ENCODE measurements at places on chromosomes 7 and 10.

DNA sequence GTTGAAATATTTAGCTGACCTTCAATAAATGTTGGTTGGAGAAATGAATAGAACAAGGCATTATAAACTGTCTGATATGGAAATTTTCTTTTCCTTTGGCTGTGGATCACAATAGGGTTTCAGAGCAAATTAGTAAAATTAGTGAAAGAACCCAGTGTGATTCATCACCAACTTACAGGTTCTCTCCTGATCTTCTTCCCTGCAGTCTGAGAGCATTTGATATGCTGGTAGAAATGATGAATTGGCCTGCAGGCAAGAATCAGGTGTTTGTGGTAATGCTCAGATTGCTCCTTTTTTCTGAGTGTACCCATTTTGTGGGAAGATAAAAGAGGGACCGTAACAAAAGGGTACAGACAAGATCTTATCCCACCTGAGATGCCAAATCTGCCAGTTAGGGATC lies 51.9 kb downstream of the BTAF1 start:
- DNase-seq = no peak

DNA sequence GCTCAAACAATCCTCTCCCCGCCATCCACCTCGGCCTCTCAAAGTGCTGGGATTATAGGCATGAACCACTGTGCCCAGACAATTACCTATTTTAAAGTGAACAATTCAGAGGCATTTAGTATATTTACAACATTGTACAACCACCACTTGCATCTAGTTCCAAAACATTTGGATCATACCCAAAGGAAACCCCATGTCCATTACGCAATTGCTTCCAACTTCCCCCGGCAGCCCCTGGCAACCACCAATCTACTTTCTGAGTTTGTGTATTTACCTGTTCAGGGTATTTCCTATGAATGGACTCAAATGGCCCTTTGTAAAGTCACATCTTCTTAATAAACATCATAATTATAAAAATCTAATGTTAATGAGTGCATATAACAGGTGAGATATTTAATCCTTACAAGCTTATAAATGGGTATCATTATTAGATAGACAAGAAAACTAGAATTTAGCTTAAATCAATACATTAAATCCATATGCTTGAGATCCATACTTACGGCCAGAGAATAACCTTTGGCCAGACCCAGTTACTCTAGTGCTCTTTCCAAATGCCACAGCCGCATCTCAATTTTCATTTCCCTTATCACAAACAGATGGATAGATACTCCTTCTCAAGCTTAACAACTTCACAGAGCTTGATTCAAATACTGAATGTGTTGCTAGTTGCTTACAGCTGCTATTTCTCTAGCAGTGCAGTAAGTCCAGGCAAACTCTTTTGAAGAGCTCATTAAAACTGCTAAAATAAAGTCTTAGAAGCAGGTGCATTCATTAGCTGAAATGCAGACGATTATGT lies 133.4 kb upstream of the MKLN1 start:
- no peak for DNase-seq

GRCh38 chr10:132542086-132542775 lies 4.6 kb downstream of the INPP5A start:
- no peak for DNase-seq

GRCh38 chr7:99433158-99433557 lies 5.4 kb downstream of the PTCD1 start:
- no peak for DNase-seq

DNA sequence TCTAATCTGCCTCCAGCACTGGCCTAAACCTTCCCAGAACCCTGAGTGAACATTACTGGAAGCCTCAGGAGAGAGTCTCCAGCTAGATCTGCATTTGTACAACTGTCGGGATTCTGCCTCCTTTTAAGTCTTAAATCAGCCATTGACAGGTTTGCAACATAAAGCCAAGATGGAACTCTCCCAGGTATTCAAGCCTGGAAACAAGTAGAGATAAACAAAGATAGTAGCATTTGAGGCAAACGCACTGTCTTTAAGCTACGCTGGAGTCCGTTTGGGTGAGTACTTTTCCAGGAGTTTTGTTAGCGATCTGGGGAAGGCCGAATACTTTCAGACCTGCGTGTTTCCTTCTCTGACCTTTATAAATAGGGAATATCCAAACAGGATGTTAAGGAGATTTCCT lies 317.2 kb upstream of the FZD8 start:
- no peak for DNase-seq

- peak; percentile 83 for DNase-seq
These were observed 2.7 kb downstream of the ZNF503 start for GRCh38 chr10:75398692-75399460.

All from neural progenitor cell (in vitro differentiated cells).